ENCODE measurements at places on chromosomes 12 and 14. TPM values are rescaled to one million over a fixed set of nuclear protein-coding genes. Genes with fewer than 3 reads are reported as not detected.

The STXBP6 gene
- total RNA-seq: 16.4 TPM

The TMEM253 gene
- 0.26 TPM for total RNA-seq

The COX8C gene
- total RNA-seq: 1.3 TPM

The GALNT16 gene
- 79.1 TPM for total RNA-seq

The ZC2HC1C gene
- total RNA-seq: 8.5 TPM

The KRT86 gene
- not detected for total RNA-seq

The OR6C2 gene
- total RNA-seq: not detected

The PRICKLE1 gene
- 36.9 TPM for total RNA-seq

The MUCL1 gene
- not detected for total RNA-seq

The CCDC198 gene
- not detected for total RNA-seq

The CCDC63 gene
- not detected for total RNA-seq

The CMTM5 gene
- total RNA-seq: not detected

The INHBC gene
- total RNA-seq: not detected

The NANOG gene
- total RNA-seq: not detected

The ARF3 gene
- 50.2 TPM for total RNA-seq

The PZP gene
- total RNA-seq: 1.4 TPM

All from heart right ventricle (tissue), 16 donors.